Stimulated activated CD8-positive, alpha-beta memory T cell treated with anti-CD3 and anti-CD28 coated beads, Interleukin-4, amount 100 ng/mL, for 1 hour (primary cell): ENCODE measurements at places on chromosomes 4 and X.
A peak's percentile ranks its signal among the peaks of the same experiment; 100 is the strongest.

GRCh38 chr4:127210893-127211649, 421.7 kb upstream of the INTU start:
- no peak for DNase-seq

GRCh38 chr4:131526686-131527085, 1622.4 kb upstream of the PCDH10 start:
- DNase-seq, result no peak

DNA sequence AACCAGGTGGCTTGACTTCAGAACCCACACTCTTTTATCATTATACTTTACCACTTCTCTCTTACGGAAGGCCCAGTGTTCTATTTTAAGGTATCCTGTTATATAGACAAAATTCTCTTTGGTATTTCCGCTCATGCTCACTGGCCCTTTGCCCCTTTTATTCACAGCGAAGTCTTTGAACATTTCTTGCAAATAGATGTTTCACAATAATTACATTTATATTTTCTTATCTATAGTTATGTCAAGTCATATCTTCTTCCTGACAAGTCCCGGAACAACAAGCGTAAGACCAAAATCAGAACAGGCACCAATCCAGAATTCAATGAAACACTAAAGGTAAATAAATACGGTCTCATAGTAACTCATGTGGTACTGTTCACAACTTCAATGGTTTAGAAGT, 102.0 kb downstream of the SYTL5 start:
- no peak for DNase-seq

DNA sequence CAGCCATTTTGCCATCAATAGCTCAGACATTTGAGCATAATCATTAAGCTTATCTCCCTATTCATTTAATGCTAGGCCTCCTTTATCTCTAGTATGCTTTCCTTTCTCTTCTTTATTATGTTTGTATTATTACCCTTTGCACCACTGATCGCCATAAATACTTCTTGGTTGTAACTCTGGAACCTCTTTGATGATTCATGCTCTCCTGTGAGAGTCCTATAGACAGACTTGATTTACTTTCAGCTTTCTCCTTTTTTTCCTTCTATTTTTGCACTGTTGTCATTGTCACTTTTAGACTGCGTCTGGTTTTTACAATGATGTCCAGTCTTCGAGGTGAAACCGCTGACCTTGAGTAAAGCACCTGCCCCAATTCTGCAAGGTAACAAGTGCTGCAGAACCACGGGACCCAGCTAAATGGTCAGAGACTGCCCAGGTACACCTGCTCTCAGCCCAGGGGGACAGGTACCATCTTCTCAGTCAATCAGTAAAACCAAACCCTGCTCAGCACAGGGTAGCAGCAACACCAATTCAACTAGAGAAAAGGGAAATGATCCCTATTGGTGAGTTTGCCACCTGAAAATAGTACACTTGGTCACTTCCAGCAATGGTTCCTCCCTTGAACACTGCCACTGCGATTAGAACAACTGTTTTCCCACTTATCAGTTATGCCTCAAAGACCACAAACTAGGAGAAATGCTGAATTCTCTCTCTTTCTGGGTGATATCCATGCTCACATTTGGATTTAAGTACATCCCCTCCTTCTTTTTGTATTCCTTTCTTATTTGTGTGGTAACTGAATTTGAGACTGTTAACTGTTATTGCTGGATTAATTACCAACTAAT, 125.1 kb downstream of the MAML3 start:
- no peak for DNase-seq

- no peak for DNase-seq
Measured at GRCh38 chr4:168612450-168613135, 115.7 kb downstream of the PALLD start.

- DNase-seq, result no peak
Measured at GRCh38 chr4:174538123-174538875, 16.0 kb upstream of the HPGD start.

DNA sequence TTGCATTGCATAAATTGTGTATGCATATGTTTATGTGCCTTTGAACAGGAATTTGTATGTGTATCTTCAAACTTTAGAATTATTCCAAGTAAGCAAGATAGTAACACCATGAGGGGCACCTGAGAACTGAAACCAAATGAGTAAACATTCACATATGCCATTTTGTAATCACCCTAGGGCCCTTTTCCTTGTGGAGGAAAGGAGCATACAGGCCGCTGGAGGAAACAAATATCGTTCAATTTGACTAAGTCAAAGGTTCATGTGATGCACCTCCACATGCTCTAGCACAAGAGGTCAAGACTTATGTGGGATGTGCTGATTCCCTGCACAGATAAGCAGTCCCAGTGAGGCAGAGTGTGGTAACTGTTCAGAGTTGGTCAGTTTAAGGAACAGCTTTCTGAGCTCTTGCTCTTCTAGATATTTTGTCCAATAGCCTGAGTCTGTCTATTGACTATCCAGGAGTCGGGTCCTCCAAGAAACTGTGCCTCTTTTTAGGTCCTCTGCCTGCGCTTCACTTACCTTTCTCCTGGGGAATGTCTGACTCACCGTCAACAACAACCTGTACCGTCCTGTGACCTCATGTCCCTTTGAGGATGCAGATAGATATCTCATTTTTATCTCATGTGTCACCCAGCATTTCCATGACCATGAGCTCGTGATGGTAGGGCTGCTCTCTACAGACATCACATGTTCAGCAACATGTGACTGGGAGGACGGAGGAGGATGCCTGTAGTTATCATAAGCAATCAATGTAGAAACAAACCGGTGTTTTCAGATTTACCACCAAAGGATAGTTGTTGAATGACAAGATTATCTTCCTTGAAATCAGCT, 196.9 kb downstream of the NWD2 start:
- DNase-seq, result no peak

DNA sequence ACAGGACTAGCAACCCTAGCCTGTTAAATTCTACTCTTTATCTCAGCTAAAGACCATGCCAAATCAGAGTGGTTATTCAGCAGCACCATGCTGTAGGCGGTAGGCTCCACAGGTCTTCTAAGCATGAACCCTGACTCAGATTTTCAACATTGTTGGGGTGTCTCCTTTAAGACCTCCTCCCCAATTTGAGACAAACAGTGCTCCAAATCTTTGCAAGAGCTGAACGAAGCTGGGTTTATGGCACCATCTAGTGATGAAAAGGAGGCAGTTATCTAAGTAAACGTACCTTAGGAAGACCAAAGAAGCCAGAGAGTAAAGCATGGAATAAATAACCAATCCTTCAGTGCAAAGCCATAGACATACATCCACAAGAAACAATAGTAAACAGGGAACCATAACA, 334.5 kb upstream of the SLC7A11 start:
- DNase-seq, result no peak

DNA sequence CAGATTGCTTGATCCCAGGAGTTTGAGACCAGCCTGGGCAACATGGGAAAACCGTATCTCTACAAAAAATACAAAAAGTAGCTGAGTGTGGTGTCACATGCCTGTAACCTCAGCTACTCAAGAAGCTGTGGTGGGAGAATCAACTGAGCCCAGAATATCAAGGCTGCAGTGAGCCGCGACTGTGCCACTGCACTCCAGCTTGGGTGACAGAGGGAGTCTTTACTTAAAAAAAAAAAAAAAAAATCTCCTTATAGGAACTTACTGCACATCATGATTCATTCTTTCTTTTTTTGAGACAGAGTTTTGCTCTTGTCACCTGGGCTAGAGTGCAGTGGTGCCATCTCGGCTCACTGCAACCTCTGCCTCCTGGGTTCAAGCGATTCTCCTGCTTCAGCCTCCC, 24.3 kb downstream of the UPF3B start:
- DNase-seq, result no peak

GRCh38 chr4:24921491-24921890, 8.6 kb upstream of the CCDC149 start:
- DNase-seq, result no peak

DNA sequence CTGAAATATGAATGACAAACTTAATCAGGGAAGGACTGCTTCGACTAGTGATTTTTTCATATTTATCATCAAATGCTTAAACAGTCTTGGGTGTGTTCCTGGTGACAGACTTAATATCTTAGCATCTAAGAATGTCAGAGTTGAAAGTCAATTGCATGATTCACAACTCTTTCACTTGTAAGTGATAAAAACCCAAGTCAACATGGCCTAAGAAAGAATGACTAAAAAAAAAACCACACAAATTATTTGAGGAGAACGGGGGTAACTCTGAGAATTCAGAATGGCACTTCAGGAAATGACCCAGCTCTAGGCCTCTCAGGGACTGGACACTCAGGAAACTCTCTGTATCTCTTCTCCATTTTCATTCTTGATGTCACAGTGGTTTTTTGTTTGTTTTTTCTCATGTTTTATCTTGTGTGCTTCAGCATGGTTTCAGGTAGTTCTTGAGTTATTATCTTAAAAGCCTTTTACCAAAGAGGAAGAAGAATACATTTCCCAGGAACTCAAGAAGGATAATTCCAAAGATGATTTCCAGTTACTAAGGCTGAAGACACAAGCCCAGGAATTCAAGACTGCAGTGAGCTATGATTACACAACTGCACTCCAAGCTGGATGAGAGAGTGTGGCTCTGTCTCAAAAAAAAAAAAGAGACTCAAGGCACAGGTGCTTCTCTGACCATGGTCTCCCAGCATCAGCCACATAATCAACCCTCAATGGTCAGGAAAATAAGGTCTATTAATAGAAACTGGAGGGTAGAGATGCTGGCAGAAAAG, 1697.8 kb upstream of the IGFBP7 start:
- DNase-seq, result no peak

DNA sequence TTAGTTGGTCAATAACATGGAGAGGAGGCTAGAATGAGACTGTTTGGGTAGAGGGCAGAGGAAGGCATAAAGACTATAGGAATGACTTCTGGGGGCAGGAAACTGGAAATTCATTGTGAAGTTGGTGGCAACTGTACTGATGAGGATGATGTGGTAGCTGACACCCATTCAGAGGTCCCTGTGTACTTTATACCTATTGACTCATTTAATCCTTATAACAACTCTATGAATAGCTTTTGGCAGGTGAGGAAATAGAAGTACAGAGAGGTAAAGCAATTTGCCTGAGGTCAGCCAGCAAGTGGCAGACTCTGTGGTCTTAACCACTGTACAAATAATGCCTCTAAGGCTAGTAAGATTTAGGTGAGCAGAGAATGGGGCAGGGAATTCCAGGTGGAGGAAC, 100.1 kb downstream of the GATB start:
- DNase-seq, result no peak

- DNase-seq, result no peak
Measured at GRCh38 chrX:17876135-17876534, 15.0 kb upstream of the RAI2 start.

GRCh38 chr4:5813882-5814255, 79.0 kb downstream of the CRMP1 start:
- DNase-seq, result no peak

- DNase-seq, result no peak
Measured at GRCh38 chr4:183164963-183165362, 65.9 kb downstream of the WWC2 start.

- DNase-seq, result no peak
Measured at GRCh38 chrX:124208660-124209059, 123.8 kb upstream of the TEX13D start.

- peak; percentile 7 for DNase-seq
Measured at GRCh38 chr4:145937971-145938611, 532 bp downstream of the ZNF827 start.

DNA sequence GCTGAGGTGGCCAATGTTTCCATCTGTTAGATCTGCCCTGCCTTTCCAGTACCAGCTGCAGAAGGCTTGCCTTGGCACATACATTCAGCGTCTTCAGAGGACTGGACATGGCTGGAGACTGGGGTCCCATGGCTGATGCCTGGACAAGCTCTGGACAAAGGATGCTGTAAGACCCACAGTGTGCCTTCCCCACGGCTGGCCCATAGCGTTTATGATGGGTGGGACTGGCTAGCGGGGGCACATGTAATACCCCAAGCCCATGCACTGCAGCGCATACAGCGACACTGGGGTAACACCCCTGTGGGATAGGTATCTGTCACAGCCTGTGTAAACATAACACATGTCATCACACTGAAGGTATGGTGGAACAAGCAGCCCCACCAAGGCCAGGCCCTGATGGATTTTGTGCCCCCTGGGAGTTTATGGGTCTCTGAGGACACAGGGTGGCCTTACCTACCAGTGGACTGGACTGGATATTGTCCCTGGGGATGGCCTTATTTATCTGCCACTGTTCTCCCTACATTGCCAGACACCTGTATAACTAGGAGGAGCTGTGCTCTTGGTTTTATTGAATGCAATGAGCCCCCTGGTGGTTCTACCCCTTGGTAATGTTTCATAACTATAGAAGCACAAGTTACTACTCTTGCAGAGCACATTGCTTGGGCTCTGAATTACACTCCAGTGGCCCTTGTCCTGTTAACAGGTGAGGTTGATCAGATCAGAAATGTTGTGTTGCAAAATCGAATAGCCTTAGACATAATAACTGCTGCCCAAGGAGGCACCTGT, 34.3 kb upstream of the TACR3 start:
- no peak for DNase-seq

DNA sequence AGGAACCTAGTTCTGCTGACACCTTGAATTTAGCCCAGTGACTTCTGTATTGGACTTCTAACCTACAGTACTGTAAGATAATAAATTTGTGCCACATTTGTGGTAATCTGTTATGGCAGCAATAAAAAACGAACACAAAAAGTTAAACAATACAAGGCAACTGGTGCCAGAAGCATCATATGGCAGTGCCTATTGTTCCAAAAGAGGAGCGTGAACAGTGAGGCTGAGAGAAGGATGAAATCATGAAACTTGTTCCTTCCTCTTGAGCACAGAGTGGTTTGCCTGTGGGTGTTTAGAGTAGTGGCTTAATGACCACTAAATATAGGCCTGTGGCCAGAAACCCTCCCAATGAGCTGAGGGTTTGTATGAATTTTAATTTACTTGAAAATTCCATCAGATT, 69.7 kb upstream of the PGRMC2 start:
- DNase-seq, result no peak

GRCh38 chr4:153326513-153326912, 18.0 kb upstream of the MND1 start:
- no peak for DNase-seq

- DNase-seq, result no peak
Measured at GRCh38 chr4:141541851-141542250, 94.5 kb upstream of the IL15 start.

DNA sequence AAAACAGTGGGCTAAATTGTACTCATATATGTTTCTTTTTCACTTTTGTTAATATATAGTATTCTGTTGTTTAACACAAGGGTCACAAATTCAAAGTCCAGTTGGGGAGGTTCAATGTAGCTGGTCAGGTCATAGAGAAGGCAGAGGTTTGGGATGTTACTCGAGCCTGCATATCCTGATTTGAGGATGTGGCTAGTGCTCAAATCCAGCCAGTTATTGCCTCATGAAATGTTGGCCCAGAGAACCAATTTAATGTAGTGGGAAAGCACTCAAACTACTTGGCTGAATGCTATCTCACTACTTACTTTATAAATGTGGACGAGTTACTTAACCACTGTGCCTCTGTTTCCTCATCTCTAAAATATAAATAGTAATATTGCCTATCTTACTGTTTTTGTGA, 12.5 kb downstream of the USO1 start:
- DNase-seq, result no peak

DNA sequence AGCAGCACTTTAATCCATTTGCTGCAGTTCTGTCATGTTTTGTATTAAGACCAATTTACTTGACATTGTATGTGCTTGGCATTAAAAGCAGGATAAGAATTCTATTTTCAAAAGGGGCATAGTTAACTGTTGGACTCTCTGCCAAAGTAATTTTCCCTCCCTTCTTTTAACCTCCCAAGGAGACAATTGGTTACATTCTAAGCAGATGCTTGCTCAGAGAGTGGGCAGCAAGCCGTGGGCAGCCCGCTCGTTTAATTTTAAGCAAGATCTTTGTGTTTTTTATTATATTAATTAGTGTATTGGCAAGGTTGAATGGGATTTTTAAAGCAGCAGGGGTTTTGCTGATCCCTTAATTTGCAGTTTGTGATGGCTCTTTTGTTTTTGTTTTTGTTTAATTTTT, 37.1 kb upstream of the KLHL8 start:
- no peak for DNase-seq
